ENCODE measurements at places on chromosomes 6 and 20.
A peak's percentile ranks its signal among the peaks of the same experiment; 100 is the strongest.

GRCh38 chr6:4319981-4320683 lies 184.8 kb upstream of the ECI2 start:
- no peak for DNase-seq

- DNase-seq: no peak
Observed at GRCh38 chr6:109496036-109496772, 13.2 kb upstream of the ZBTB24 start.

GRCh38 chr6:1605893-1606779 lies 3.6 kb upstream of the FOXC1 start:
- no peak for DNase-seq

GRCh38 chr20:58978351-58979190 lies 2.5 kb upstream of the NELFCD start:
- DNase-seq: no peak

DNA sequence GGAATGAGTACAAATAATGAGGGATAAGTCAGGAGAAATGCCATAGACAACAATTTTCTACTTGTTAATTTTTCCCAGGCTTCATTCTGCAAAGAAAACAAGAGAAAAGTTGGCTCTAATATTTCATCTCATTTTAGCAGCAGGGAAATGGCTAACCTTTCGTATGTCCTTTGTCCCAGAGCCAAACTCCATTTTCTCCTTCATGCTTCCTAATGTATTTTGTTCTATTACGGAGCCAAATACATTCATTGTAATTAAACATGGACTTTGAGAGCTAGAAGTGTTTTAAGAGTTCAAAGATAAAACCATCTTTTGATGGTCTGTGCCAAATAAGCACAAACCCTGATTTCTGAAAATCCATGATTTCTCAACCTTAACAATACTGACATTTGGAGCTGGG lies 136.9 kb downstream of the PTCHD4 start:
- DNase-seq: no peak

- no peak for DNase-seq
Observed at GRCh38 chr20:61205769-61206168, 46.3 kb upstream of the CDH4 start.

DNA sequence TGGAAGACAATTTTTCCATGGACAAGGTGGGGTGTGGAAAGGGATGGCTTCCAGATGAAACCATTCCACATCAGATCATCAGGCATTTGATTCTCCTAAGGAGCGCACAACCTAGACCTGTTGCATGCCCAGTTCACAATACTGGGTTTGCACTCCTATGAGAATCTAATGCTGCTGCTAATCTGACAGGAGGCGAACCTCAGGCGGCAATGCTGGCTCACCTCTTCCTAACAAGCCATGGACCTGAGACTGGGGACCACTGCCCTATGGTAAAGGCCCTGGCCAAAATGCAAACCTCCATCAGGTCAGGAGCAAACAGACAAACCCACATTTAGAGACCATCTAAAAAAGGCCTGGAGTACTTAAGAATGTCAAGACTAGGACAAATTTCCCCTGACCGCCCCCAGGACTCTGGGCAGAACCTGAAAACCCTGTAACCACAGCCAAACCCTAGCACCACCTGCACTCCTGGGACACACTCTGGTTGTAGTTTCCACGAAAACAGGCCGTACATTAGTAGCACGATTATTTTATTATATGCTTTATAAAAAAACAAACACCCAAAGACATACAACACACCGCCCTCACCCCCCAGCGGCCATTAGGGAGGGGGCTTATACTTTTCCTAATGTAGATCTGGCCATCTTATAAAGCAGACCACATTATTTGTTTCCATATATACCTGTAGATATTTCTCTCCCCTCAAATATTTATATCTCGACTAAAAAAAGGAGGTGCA lies 27.3 kb downstream of the SNX5 start:
- no peak for DNase-seq

- DNase-seq: no peak
Observed at GRCh38 chr6:9628819-9629218, 786.1 kb downstream of the TFAP2A start.

GRCh38 chr20:33862709-33863403 lies 51.7 kb downstream of the CHMP4B start:
- peak; percentile 21 for DNase-seq

GRCh38 chr20:22791396-22791795 lies 207.0 kb upstream of the FOXA2 start:
- DNase-seq: no peak

- DNase-seq: no peak
Observed at GRCh38 chr6:13538084-13538483, 36.3 kb upstream of the SIRT5 start.

- DNase-seq: no peak
Observed at GRCh38 chr6:131681585-131681984, 19.6 kb downstream of the OR2A4 start.

DNA sequence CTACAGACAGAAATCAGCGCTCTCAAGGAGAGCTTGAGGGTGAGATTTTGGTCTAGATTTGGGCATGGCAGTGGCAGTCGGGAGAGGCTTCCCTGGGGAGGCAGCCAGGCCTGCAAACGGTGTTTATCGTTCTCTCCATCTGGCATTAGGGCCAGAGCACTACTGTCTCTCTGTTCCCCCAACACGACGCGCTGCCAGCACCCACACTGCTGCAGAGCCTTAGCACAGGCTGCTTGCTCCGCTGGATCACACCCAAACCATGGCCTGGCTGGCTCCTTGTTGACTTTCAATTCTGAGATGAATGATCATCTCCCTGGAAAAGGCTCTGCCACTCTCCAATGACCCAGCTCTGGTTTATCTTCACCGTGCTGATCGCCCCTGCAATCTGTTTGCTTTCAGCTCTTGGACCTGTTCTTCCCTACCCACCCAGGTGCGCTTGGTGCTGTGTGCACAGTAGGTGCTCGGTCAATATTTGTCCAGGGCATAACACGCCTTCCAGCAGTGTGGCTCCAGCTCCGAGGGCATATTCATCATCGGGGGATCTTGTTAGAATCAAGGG lies 106.1 kb downstream of the TFAP2C start:
- DNase-seq: no peak

DNA sequence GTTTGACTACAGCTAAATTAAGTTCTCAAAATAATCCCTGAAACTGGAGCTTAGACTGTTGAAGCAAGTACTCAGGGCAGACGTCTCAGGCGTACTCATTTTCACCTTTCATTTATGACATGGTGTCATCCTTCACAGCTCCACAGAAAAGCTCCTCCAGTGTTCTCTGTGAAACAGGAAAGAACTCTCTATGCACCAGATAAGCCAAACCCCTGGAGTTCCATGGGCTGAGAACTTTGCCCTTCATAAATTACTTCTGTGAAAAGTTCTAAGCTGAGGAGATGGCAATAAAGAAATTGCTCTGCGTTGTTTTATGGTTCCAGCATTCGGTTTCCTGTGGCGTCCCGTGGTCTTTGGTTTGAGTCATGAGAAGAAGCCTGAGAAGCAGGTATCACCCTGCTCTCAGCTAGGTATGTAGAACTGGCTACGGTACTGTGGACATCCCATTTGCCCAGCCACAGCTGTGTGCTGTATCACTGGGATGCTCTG lies 20.2 kb upstream of the RREB1 start:
- peak; percentile 12 for DNase-seq

GRCh38 chr6:3841066-3841454 lies 8.1 kb upstream of the FAM50B start:
- DNase-seq: no peak

- DNase-seq: no peak
Observed at GRCh38 chr6:125554456-125554855, 195.0 kb upstream of the HEY2 start.

DNA sequence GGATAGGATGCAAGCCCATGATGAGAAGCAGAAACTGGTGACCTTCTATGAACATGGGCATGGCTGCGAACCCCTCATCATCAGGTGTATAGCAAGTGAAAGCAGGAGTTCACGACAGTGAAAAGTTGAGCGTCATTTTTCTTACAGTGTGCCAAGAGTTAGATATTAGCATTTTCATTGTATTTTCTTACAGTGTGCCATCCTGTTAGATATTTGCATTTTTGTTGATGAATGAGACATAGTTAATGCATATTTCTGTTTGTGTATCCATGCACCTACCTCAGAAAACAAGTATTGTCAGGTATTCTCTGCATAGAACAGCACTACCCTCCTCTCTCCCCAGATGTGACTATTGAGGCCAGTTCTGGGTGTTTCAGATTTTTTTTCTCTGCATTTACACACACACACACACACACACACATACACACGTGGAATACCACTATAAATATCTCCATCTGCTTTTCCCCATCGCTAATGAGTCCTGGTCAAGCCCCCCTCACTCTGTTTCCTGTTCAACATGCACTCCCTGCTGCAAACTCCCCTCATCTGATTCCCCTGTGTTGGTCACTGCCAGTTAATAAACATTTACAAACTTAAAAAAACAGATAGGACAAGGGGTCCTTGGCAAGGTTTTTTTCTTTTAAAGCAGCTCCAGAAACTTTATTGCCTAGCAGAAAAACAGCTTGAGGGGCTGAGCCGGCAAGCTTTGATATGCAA lies 41.7 kb downstream of the PLN start:
- DNase-seq: no peak

- DNase-seq: no peak
Observed at GRCh38 chr20:53088786-53089185, 116.6 kb downstream of the TSHZ2 start.

DNA sequence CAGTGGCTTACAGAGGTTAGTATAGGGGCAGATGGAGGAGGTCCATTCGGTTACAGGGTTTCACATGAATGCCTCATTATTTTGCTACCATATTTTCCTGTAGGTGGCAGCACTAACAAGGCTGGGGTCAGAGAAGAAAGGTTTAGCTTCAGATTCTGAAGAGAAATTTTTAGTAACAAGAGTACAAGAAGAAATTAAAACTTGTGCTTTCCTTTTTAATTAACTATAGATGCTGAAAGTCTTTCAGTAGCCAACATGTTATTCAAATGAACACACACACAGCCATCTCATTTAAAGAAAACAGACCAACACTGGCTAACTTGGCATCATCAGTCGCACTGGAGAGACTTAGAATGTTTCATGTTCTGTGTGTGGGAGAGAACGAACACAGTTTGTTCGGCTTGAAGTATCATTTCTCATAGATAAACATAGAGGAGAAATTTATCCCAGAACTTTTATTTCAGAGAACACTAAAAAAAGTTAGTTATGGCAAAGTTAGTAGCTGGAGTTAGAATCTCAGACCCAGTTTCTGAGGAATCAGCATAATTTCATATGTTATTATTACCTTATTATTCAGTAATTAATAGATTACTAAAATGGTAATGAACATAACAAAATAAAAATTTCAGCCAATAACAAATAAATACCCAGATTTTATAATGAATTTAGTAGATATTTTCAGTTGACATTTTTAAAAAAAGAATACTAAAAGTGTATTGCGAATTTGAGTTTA lies 314.0 kb upstream of the RSPO3 start:
- DNase-seq: no peak

- no peak for DNase-seq
Observed at GRCh38 chr6:35833536-35833935, 28.4 kb downstream of the LHFPL5 start.

- DNase-seq: no peak
Observed at GRCh38 chr6:135012764-135013163, 41.9 kb downstream of the HBS1L start.

- no peak for DNase-seq
Observed at GRCh38 chr20:58480551-58481336, 34.5 kb downstream of the APCDD1L start.

DNA sequence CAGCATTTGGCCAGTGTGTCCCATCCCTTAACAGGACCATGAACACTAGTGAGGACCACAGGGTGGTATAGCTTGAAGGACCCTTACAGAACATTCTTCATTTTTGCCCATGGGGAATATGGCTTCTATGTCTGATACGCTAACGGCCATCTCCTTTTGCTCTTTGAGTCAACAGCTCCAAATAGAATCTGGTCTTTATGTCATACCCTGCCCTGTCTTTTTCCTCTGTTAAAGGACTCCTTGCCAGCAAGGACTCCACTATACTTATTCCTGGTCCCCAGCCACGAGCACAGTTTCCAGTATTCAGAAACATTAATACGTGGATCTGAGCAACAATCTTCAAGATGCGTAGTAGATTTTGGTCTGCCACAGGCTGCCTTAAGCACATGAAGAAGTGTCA lies 22.5 kb downstream of the SERPINB1 start:
- DNase-seq: no peak

DNA sequence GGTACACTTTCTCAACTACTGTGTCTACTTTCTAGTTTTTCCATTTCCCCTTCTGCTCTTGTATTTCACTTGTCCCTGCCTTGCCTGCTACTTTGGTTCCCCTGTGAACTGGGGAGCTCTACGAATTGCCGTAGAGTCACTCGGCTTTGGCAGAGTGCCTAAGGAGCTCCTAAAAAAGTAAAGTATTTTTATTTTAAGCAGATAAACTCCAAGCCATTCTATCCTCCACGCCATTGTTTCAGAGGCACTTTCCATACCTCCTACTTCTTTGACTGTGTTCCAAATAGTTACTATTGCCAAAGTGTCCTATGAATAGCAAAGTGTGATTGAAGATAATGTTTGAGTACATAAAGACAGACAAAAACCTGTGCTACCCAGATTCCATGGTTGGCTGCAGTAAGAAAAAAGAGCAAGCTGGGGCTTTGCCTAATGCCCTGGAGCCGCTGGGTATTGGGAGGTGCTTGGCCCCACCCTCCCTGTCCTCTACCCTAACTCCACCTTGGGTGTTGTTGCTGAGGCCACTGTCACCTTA lies 5.1 kb upstream of the MBOAT1 start:
- DNase-seq: no peak

GRCh38 chr20:23081263-23081819 lies 4.8 kb downstream of the CD93 start:
- no peak for DNase-seq

DNA sequence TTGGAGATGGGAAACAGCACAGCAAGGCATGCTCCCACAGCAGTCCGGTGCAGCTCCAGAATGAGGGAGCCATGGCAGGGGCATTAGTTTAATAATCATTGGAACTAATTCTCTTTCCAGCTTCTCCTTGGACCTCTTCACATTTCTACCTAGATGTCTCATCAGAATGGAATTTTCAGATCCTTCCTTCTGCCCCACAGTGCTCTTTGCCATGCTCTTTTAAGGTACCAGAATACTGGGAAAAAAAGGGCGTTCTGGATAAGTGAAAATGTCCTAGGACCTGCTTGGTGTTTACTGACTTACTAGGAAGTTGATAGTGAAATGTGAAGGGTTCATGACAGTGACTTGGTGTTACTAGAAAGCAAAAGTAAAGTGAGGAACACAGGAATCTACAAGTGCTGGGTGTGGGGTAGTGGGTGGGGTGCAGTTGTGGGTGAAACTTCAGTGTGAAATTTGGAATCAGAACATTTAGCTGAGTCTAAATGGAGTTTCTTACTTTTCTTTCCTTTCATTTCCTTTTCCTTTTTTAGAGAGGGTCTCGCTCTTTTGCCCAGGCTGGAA lies 207.1 kb downstream of the ARID1B start:
- no peak for DNase-seq

DNA sequence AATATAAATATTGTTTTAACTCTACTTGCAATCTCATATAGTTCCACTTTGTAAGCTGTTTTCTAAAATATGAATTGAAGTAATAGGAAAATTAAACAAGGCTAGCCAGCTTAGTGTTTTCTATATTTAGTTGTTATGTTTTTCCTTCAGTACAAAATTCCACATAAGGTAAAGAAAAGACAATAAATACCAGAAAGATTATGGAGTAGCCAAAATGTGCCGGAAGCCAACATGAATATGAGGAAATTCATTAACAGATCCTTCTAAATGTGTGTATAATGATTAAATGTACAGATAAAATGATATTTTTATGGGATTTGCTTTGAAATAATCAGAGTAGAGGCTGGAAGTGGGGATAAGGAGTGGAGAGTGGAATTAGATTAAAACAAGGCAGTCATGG lies 52.5 kb upstream of the COL21A1 start:
- no peak for DNase-seq
